ENCODE measurements at places on chromosomes 6 and 20.

- no peak for DNase-seq
Measured at GRCh38 chr6:17349427-17349826, 44.0 kb upstream of the CAP2 start.

DNA sequence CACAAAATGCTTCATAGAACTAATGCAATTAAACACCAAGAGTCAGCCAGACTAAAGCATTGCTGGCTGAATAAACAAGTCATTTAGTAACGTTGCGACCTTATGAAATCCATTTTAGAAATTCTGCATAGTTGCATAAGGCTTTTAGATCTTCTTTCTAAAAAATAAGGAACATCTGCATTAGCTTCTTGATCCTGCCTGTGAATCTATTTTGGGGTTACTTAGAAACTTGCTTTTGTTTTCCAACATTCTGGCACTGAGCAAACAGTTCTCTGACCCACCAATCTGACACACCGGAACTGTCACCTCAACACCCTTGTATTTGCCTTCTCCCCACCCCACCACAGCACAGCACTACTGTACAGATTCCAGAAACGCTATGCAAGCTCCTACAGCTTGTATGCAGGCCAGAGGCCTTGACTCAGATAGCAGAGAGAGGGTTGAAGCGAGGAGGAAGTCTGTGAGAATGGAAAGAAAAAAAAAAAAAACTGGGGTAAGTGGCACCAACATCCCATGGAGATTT, 55.0 kb downstream of the KIF13A start:
- DNase-seq, result no peak

DNA sequence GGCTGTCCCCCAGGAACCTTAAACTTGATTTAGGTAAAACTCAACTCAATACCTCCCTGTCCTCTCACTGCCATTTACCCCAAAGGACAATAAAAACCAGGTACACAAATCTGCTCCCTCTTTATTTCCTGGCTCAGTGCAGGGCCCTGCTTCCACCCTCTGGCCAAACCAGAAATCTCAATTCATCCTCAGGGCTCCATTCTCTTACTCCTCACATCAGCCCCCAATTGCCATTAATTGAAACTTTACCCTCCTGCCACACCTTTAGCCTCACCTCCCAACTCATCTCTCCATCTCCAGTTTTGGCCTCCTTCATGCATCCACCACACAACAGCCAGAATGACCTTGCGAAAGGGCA, 10.5 kb downstream of the ZBTB2 start:
- DNase-seq, result no peak

GRCh38 chr20:23691675-23692074, 2.8 kb upstream of the CST4 start:
- no peak for DNase-seq

DNA sequence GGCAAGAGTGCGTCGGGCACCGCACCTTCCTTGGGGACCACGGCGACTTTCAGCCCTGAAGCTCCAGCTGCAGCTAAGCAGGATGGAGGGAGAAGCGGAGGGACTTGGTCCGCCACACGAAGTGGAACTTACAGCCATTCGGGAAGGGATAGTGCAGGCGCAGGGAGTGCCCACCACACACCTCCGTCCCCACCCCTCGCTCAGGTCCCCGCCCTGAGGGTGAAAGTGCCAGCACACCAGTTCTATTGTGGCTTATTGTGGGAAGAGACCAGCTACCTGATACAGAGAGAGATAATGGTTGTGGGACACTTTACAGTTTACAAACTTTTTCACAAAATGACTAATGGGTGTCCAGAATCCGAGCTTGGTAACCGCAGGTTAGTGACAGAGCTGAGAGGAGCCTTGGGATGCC, 76.1 kb downstream of the IRF4 start:
- no peak for DNase-seq

GRCh38 chr6:105363100-105363754, 39.7 kb downstream of the PREP start:
- no peak for DNase-seq

DNA sequence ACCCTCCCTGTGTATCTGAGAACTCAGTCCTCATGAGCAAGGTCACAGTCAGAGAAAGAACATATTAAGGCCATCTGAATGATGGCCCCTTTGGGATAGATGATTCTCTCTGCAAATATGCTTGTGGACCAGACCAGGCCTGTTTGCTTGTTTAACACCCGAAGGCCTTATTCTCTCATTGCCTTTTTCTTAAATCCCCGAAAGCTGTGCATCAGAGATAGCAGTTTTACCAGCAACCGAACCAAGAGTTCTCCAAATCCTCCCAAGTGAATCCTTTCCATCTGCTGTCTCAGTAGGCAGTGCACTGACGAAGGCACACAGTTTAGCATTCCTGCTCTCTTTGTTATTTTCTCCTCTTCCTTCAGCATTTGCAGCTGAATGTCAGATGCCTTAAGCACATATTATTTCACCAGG, 79.8 kb downstream of the TRMT6 start:
- no peak for DNase-seq

GRCh38 chr6:153790876-153791473, 248.1 kb upstream of the OPRM1 start:
- DNase-seq, result no peak

Data from activated naive CD4-positive, alpha-beta T cell treated with anti-CD3 and anti-CD28 coated beads, Interleukin-2, amount 50 U/mL, for 72 hours (primary cell).